ENCODE measurements at places on chromosomes 3 and 15.

DNA sequence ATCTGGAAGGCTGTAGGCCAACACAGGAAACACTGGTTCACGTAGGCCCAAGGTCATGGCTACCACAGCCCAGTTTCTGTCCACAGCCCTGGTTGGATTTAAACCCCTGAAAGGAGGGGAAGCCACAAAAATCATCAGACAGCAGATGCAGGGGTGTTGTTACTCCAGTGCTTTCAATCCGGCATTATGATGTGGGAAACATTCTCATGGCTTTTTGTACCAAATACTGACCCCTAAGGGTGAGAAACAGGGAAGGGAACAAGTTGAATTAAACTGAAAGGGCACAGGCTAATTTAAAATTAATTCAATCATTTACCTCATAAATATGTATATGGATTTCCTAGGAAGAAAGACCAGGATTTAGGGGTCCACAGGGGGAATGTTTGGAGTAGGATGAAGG lies 375.6 kb downstream of the CTNNB1 start:
- no peak for DNase-seq

GRCh38 chr3:99396651-99397275 lies 241.6 kb upstream of the COL8A1 start:
- DNase-seq = no peak

GRCh38 chr3:177351757-177352158 lies 154.5 kb upstream of the TBL1XR1 start:
- no peak for DNase-seq

DNA sequence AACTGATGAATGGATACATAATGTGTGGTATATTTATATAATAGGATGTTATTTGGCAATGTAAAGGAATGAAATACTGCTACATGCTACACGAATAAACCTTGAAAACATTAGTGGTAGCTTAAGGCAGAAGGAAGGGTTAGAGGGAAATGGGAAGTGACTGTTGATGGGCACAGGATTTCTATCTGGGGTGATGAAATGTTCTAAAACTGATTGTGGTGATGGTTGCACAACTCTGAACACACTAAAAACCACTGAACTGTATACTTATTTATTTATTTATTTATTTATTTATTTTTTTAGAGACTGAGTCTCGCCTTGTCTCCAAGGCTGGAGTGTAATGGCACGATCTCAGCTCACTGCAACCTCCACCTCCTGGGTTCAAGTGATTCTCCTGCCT lies 24.8 kb upstream of the SHISA5 start:
- no peak for DNase-seq

GRCh38 chr3:55629432-55629831 lies 142.3 kb upstream of the WNT5A start:
- DNase-seq = no peak

DNA sequence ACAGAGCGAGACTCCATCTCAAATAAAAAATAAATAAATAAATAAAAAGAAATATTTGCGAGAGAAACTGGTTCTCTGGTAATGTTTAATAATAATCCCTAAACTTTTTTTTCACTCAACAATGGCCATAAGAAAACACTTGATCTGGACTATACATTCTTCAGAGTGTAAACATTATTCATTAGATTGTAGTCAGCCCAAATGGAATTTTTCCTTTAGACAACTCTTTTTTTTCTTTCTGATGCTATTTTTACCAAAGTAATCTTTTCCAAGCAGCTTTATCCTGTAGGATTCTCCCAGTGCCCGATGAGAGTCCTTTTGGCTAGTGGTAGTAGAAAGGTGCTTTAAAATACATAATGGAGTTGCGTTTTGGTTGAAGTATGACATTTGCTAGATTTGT lies 90.4 kb downstream of the NEDD4 start:
- no peak for DNase-seq

All from central memory CD8-positive, alpha-beta T cell (primary cell).